ENCODE measurements at places on chromosomes 1 and 21.

DNA sequence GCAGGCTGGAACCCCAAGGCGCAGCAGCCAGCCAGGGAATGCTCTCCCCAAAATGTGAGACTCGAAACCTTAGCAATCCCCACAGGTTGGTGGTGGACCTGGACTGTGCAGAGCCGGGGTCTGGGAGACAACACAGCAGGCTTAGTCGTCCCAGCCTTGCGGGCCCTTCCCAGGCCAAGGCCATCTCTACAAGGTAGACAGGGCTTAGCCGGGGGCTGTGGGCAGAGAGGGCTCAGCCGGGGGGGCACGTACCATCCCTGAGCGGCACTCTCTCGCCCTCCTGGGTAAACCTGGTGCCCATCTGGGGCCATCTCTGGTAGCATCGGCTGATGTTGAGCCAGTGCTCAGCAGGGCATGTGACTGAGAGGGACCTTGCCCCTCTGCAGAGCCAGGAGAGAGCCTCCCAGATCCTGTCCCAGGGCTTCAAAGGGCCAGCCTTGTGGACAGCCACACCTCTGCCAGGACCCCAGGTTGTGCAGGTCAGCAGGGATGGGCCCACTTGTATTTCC lies 2.2 kb upstream of the ACTRT2 start:
- H3K27ac ChIP-seq = no peak overlapping the region
- no peaks in the 10 kb centered on the region for H3K27me3 ChIP-seq
- H3K4me1 ChIP-seq = no peaks in the 10 kb centered on the region

GRCh38 chr1:18726368-18726767 lies 95.7 kb downstream of the PAX7 start:
- no peak overlapping the region for H3K4me3 ChIP-seq
- DNase-seq = no peak

DNA sequence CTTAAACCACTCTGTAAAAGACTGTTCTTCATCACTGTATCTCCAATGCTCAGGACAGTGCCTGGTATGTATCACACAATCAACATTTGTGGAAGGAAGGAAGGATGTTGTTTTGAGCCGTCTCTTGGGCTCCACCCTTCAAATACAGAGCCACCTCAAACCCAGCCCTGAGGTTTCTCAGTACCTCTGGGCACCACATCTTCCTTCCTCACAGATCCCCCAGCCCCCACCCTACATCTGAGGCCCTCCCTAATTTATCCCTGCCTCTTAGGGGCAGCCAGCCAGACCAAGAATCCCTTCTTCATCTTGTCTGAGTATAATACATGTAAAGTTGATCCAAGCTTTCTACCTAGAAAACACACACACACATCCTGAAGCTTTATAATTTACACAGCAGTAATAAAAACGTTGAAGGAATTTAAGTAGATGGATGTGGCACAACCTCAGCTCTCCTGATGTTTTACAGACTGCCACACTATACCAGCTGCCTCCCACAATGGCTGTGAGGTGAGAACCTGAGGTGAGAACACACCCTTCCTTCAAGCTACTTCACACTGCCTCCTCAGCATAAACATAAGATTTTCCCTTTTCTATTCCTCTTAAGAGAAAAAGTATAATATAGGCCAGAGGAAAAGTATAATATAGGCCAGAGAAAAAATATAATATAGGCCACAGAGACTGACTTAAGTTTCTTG lies 48.5 kb downstream of the CDC7 start:
- no peaks in the 10 kb centered on the region for H3K27me3 ChIP-seq
- no peaks in the 10 kb centered on the region for H3K4me1 ChIP-seq
- no peaks in the 10 kb centered on the region for H3K36me3 ChIP-seq
- DNase-seq = no peak
- H3K27ac ChIP-seq = no peak overlapping the region
- no peak overlapping the region for H3K4me3 ChIP-seq

- H3K27ac ChIP-seq = no peak overlapping the region
- H3K36me3 ChIP-seq = no peaks in the 10 kb centered on the region
- H3K4me1 ChIP-seq = no peaks in the 10 kb centered on the region
- no peaks in the 10 kb centered on the region for H3K27me3 ChIP-seq
- DNase-seq = no peak
- no peak overlapping the region for H3K4me3 ChIP-seq
Observed at GRCh38 chr1:248804771-248805681, 20.7 kb downstream of the SH3BP5L start.

- peaks cover 15% of the 10 kb centered on the region for H3K4me1 ChIP-seq
- H3K36me3 ChIP-seq = peaks cover 7% of the 10 kb centered on the region
- no peaks in the 10 kb centered on the region for H3K27me3 ChIP-seq
- H3K4me3 ChIP-seq = peak overlapping the region; percentile 80
- no peak for DNase-seq
- H3K27ac ChIP-seq = no peak overlapping the region
Observed at GRCh38 chr1:116569776-116570357, 959 bp downstream of the CD58 start.

DNA sequence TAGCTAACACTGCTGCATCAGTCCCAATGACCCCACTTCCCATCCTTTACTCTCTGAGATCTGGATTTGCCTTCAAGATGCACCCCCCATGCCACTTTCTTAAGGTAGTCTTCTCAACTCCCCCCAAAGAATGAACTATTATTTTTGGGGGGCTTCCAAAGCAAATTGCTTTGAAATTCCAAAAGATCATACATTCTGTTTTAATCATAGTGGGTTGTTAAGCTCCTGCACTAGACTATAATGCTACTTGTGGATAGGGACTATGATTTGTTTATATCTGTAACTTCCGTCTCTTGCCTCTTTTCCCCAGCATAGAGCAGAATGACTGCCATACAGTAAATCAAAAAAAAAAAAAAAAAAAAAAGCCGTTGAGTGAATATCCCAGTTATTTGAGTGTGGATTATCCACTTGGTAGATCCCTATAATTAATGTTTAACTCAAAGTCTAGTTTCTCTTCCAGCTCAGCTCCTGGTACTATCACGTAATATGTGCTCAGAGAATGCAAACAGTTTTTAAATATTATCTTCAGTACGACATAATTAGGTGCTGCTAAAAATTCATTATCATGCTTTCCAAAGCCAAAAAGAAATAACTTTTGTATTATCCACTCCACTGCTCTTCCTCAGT lies 26.9 kb downstream of the KIRREL1 start:
- peaks cover 71% of the 10 kb centered on the region for H3K4me1 ChIP-seq
- no peak overlapping the region for H3K4me3 ChIP-seq
- H3K27ac ChIP-seq = peak overlapping the region; percentile 99
- H3K27me3 ChIP-seq = no peaks in the 10 kb centered on the region

GRCh38 chr1:83043244-83043643 lies 955.7 kb downstream of the TTLL7 start:
- no peak overlapping the region for H3K4me3 ChIP-seq
- no peaks in the 10 kb centered on the region for H3K4me1 ChIP-seq
- no peaks in the 10 kb centered on the region for H3K36me3 ChIP-seq
- no peak for DNase-seq
- no peaks in the 10 kb centered on the region for H3K27me3 ChIP-seq
- H3K27ac ChIP-seq = no peak overlapping the region

DNA sequence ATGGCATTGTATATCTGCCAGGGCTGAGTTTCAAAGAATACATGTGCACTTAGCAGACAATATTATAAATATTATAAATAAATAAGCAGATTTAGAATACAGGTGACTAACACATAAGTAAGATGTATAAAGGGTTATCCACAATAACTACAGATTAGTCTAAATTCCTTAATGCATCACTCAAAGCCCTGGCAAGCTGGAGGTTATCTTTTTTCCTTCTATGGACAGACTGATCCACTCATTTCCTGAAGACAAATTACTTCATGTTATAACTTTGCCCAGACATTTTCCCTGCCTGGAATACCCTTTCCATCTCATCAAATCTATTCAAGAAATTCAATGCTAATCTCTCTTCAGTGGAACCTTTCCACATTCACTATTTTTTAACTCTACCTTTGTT lies 38.8 kb downstream of the LUZP1 start:
- peaks cover 10% of the 10 kb centered on the region for H3K36me3 ChIP-seq
- no peak overlapping the region for H3K4me3 ChIP-seq
- no peak overlapping the region for H3K27ac ChIP-seq
- no peak for DNase-seq
- no peaks in the 10 kb centered on the region for H3K27me3 ChIP-seq

GRCh38 chr1:202237052-202237451 lies 43.5 kb downstream of the LGR6 start:
- H3K4me1 ChIP-seq = peaks cover 37% of the 10 kb centered on the region
- H3K4me3 ChIP-seq = no peak overlapping the region
- no peak overlapping the region for H3K27ac ChIP-seq
- H3K27me3 ChIP-seq = no peaks in the 10 kb centered on the region
- H3K36me3 ChIP-seq = no peaks in the 10 kb centered on the region

- no peak overlapping the region for H3K27ac ChIP-seq
- H3K27me3 ChIP-seq = no peaks in the 10 kb centered on the region
- H3K4me3 ChIP-seq = no peak overlapping the region
- H3K4me1 ChIP-seq = no peaks in the 10 kb centered on the region
- no peak for DNase-seq
Observed at GRCh38 chr1:57461405-57461804, 37.5 kb upstream of the DAB1 start.

DNA sequence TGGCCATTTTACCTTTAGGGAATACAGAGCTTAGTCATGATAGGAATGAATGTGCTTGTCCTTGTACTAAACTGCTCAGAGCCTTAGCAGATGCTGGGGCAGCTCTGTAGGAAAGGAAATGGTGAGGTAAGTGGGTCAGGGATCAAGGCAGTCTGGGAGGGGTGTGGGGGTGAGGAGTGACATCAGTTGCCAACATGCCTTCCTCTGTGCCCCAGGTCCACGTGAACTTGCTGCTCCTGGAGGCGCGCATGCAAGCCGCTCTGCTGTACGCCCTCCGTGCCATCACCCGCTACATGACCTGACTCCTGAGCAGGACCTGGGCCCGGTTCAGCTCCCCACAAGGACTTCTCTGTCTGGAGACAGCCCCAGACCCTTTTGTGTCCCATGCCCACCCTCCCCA lies 21.2 kb downstream of the SESN2 start:
- peaks cover 61% of the 10 kb centered on the region for H3K36me3 ChIP-seq
- no peaks in the 10 kb centered on the region for H3K4me1 ChIP-seq
- no peaks in the 10 kb centered on the region for H3K27me3 ChIP-seq
- no peak overlapping the region for H3K27ac ChIP-seq
- no peak for DNase-seq

GRCh38 chr1:23801338-23801748 lies 789 bp upstream of the GALE start:
- H3K27ac ChIP-seq = peak overlapping the region; percentile 50
- peak overlapping the region; percentile 74 for H3K4me3 ChIP-seq
- H3K36me3 ChIP-seq = peaks cover 35% of the 10 kb centered on the region

GRCh38 chr1:223482766-223483165 lies 89.6 kb downstream of the CCDC185 start:
- no peaks in the 10 kb centered on the region for H3K36me3 ChIP-seq
- DNase-seq = no peak
- no peak overlapping the region for H3K27ac ChIP-seq
- H3K4me3 ChIP-seq = no peak overlapping the region
- H3K4me1 ChIP-seq = peaks cover 13% of the 10 kb centered on the region

GRCh38 chr1:227215863-227216510 lies 102.3 kb downstream of the CDC42BPA start:
- no peak for DNase-seq
- H3K4me3 ChIP-seq = no peak overlapping the region
- H3K27me3 ChIP-seq = no peaks in the 10 kb centered on the region
- H3K27ac ChIP-seq = no peak overlapping the region
- no peaks in the 10 kb centered on the region for H3K4me1 ChIP-seq

- no peak overlapping the region for H3K4me3 ChIP-seq
- H3K27ac ChIP-seq = no peak overlapping the region
- no peaks in the 10 kb centered on the region for H3K4me1 ChIP-seq
Observed at GRCh38 chr1:167244244-167244643, 23.6 kb downstream of the POU2F1 start.

DNA sequence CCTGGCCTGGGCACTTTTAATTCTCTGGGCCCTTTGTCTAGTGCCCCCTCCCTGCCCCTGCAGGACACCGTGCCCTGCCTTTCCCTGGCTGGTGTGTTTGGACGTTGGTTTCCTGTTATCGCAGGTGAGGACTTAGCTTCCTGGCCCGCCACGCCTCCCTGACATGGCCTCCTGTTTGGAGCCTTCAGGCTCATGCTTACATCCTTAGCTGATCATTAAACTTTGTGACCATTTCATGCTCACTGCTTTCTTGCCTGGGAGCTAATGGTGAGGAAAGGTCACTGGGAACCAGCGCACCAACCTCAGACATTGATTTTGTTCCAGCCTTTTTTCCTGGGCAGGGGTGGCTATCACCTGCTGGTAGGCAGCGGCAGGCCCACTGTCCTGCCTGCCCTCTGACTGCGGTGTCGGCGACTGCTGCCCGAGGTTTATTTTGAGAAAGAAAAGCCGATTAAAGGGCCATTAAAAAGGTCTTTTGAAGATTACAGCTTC lies 3.7 kb downstream of the PFKL start:
- peaks cover 41% of the 10 kb centered on the region for H3K36me3 ChIP-seq
- no peak for DNase-seq
- H3K27me3 ChIP-seq = no peaks in the 10 kb centered on the region

GRCh38 chr21:14566894-14567293 lies 20.8 kb upstream of the SAMSN1 start:
- no peak overlapping the region for H3K4me3 ChIP-seq
- H3K27me3 ChIP-seq = no peaks in the 10 kb centered on the region
- no peaks in the 10 kb centered on the region for H3K4me1 ChIP-seq
- no peak overlapping the region for H3K27ac ChIP-seq

GRCh38 chr1:117861694-117862093 lies 67.7 kb downstream of the GDAP2 start:
- no peak for DNase-seq
- no peaks in the 10 kb centered on the region for H3K27me3 ChIP-seq
- H3K4me3 ChIP-seq = no peak overlapping the region
- no peaks in the 10 kb centered on the region for H3K4me1 ChIP-seq

GRCh38 chr1:244140420-244140819 lies 89.3 kb downstream of the ZBTB18 start:
- H3K4me3 ChIP-seq = no peak overlapping the region
- no peak overlapping the region for H3K27ac ChIP-seq
- H3K4me1 ChIP-seq = no peaks in the 10 kb centered on the region
- no peaks in the 10 kb centered on the region for H3K27me3 ChIP-seq
- H3K36me3 ChIP-seq = no peaks in the 10 kb centered on the region
- DNase-seq = no peak

GRCh38 chr1:152774875-152775274 lies at the start of gene LCE1F:
LCE1F (plus strand) TSS chr1:152775140; CDS start chr1:152776372, 1,232 bp downstream.
- H3K36me3 ChIP-seq = no peaks in the 10 kb centered on the region
- no peak for DNase-seq
- no peaks in the 10 kb centered on the region for H3K27me3 ChIP-seq
- H3K27ac ChIP-seq = no peak within 1 kb of the TSS

DNA sequence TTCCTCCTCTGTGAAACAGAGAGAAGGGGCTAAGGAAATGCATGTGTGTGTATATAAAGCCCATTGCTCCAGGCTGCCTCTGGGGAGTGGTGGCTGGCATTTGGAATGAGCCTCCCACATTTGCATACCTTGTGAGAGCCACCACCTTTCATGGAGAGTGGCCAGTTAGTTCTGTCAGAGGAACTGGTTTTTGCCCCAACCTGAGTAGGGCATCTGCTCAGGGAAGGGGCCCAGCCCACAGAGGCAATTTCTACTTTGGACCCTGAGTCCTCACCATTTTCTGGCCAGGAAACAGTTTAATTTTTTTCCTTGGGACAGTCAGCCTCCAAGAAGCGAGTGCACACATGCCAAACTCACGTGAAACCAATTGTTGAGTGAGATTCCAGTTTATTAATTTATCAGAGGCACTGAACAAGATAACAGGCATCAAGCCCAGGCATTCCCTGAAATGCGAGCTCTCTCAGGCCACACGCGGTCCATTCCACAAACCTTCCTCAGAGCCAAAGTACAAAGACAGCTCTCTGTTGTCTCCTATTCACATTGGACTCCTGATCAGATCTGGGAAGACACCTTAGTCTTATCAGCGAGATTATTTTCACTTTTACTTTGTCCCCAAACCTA lies 1.0 kb upstream of the SLC6A9 start:
- H3K27me3 ChIP-seq = no peaks in the 10 kb centered on the region
- no peaks in the 10 kb centered on the region for H3K36me3 ChIP-seq
- H3K4me3 ChIP-seq = no peak overlapping the region
- DNase-seq = no peak
